NCI-H748 treated with DMSO at 0.1 percent for 48 hours (cell line): ENCODE measurements at places on chromosomes 3 and 15.

GRCh38 chr15:49868348-49868747 lies 247.5 kb downstream of the DTWD1 start:
- no peak for DNase-seq

DNA sequence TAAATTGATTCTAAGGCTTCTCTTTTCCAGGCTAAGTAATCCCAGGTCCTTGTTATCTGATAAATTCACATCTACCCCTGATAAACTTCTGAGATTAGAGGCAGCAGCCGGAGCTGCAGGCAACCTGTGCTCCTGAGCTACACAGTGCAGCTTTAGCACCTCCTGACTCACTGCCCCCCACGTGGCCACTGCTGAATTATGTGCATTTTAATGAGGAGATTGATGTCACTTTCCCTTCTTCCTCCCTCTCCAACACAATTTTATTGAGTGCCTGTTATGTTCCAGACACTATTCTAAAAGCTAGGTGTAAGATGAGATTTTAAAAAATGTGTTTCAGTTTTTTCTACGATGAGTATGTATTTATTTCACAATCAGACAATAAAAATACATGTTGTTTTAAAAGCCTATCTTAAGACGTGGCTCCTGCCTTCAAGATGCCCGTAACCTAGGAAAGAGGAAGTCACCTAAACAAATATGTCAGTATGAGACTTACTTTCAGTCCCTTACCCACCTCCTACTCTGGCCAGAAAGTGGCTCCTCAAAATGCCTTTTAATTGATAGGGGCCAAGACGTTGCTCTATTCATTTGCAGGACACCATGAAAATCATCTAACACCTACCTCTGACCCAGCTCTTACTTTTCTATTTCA lies 161.5 kb upstream of the PFN2 start:
- no peak for DNase-seq

- DNase-seq = no peak
Observed at GRCh38 chr15:66777596-66778313, 75.7 kb downstream of the SMAD6 start.

- DNase-seq = no peak
Observed at GRCh38 chr15:31179693-31180092, 78.2 kb upstream of the TRPM1 start.

DNA sequence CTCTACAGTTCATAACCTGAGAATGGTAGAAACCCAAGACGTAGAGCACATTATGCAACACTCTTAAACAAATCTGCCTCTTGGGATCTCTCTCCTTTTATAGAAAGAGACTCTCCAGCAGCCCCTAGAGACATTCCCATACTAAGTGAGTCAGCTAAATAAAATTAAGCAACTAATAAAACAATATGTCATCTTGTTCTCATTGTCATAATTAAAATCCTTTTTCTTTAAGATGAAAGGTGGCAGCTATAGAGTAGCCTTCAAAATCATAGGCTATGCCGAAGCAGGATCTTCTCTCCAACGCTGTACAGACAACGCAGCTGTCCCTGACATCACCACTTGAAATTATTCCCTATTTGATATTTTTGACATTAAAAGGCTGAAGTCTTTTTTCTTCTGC lies 790.0 kb downstream of the FHIT start:
- DNase-seq = no peak

DNA sequence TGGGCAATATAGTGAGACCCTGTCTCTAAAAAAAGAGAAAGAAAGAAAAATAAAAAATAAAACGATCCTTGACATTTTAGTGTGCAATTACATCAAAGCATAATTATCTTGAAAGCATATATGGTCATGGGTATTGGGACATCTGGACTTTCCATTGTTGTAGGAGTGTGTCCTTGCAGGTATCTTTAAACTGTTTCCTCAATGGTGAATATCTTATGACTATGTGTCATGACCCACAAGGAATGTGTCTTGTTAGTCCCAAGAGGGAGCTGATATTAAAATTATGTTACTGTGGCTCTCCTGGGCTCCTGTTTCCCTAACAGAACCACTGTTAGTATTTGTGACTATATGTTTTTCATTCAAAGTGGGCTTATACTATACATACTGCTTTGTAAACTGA lies 26.6 kb downstream of the EIF1B start:
- no peak for DNase-seq

- DNase-seq = no peak
Observed at GRCh38 chr3:9385187-9386077, 12.0 kb upstream of the SETD5 start.

DNA sequence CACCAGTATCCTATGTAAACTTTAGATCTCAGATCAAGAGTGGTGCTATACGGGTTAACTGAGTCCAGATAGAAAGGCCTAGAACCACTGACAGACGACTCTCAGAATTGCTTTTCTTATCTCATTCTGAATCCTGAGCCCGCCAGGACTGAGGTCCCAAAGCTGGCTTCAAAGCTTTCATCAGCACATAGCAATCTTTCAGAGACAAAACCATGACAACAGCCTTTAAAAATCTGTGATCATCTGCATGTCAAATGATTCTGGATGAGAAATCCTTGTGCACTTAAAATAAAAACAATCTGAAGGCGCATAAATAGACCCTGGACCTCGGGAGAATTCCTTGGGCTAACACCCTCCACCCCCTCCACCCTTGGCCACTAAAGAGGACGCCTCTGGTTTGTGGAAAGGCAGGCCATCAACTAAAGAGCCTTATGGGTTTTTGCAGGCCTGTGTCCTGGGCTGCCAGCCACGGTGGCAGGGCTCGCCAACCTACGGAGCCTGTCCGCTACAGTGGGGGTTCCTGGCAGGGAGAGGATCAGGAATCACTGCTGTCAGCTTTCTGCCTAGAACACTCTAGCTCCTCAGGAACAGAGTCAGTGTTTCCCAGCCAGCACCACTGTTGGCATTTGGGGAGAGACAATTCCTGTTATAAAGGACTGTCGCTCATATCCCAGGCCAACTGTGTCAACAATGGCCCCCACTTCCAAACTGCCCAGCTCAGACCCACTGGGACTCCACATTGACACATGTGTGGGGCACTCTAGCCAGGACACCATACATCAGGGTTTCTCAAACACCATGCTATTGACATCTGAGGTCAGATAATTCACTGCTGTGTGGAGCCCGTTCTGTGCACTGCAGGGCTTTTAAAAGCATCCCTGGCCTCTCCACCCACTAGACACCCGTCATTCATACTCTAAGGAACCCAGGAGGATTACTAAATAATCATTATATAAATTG lies 20.2 kb downstream of the TLE3 start:
- no peak for DNase-seq

- DNase-seq = no peak
Observed at GRCh38 chr3:107913701-107914100, 177.1 kb downstream of the CD47 start.

DNA sequence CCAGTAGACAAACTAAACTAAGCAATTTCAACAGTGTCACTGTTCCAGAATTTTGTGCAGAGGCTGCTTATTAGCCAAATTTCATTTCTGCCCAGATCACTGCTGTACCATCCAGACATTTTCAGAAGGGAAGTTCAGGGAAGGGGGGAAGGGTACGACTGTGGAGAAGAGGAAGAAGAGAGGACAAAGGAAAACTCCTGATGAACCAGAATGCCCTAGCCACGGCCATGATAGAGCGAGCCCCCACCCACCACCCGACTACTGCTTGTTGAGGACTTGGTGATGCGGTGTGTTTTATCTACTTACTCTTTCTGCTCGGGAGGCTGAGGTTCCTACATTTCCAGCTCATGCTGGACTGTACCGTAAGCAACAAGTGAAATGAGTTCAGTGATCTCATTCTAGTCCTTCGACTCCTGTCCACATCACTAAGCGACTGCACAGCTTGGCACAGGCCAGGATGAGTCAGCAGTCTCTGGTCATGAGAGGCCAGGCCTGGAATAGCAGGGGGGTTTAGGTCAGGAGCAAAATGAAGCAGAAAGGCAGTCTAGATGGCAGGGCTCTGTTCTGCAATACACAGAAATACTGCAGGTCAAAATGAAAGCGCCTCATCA lies 330.8 kb downstream of the TIGIT start:
- DNase-seq = no peak

- DNase-seq = no peak
Observed at GRCh38 chr3:41448396-41448795, 249.1 kb downstream of the CTNNB1 start.

GRCh38 chr3:146640955-146641867 lies 36.1 kb upstream of the PLSCR5 start:
- DNase-seq = peak; percentile 27

GRCh38 chr3:134315286-134316106 lies 58.8 kb downstream of the AMOTL2 start:
- DNase-seq = no peak

GRCh38 chr15:40058476-40059140 lies 19.6 kb upstream of the SRP14 start:
- DNase-seq = no peak

DNA sequence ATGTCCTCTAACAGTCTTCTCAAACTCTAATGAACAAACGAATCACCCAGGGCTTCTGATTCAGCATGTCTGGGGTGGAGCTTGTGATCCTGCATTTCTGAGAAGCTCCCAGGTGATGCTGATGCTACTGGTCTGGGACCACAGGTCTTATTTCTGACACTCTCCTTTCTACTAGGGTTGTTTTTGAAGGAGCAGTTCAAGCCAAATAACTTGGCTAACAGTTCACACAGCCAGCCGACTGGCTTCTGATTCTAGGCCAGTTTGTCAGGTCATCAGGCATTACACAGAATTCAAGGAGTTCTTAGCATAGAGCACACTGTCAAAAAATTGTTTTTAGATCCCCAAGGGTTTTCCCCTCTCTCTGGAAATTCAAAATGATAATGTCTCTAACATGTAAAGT lies 100.7 kb downstream of the TIGIT start:
- DNase-seq = no peak

GRCh38 chr3:126494204-126494969 lies 18.7 kb upstream of the ZXDC start:
- no peak for DNase-seq

DNA sequence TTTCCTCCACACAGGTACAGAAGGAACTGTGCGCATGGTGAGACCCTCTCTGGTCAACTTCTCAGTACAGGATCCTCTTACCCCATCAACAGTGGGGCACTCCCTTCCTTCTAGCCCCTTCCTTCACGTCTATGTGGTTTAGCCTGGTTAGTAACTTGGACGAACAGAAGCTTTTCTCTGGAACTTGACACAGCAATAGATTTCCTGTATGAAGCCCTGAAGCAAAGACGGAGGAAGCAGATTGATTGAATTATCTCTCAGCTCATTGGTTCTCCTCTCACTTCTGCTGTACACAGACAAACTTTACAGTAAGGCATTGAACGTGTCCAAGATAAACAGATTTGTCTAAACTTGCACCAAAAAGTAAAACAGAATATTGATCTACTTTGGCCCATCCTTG lies at the start of gene CD200R1:
TSS of gene CD200R1 (minus strand) at position 210 of the 400 bp plus-strand sequence. CDS start 246 bp downstream, outside the sequence.
- DNase-seq = no peak

DNA sequence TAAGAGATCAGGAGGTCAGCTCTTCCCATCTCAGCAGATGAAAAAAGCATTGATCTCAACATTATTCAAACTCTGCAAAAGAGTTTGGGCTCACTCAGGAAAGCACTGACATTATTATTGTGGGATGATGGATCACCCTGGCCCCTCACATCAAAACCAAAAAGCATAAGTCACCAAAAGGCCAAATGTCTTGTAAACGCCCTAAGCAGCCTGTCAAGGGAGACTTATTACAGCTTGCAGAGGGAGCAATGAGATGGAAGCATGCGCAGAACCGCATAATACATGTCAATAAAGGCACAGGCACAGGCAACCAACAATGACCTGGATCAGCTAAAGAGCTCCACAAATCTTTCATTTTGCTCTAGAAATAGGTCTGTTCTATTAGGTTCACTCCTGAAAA lies 4.6 kb downstream of the FSIP1 start:
- no peak for DNase-seq

DNA sequence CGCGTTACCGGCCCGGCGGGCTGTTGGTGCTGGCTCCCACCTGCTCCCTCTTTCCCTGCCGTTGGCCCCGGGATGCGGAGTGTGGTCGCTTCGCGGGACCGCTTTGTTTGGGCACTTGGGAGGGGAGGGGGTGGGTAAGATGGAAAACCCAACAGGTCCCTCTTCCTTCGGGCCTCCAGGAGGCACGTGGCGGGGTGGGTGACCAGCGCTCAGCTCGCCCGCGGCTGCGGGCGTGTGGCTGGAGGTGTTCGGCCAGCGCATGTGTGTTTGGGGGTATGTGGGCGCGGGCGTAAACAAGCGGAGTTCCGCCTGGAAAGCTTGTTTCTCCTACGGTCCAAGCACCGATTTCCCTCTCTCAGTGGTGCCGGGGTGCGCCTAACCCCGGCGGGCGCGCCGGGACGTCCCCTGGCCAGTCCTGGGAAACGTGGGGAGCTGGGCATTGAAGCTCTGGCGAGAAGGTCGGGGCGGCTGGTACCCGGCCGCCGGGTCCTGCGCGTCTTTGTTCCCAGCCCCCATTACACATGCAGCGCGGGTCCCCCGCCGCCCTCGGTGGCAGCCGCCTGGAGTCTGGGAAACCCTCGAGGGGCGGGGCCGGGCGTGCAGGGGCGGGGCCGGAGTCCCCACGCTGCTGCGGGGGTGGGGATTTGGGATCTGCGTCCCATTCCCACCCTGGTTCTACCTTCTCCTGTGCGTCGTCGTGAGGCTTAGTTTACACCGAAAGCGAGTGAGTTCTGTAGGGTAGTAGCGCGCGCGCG lies 1.4 kb downstream of the ACVR2B start:
- peak; percentile 84 for DNase-seq

DNA sequence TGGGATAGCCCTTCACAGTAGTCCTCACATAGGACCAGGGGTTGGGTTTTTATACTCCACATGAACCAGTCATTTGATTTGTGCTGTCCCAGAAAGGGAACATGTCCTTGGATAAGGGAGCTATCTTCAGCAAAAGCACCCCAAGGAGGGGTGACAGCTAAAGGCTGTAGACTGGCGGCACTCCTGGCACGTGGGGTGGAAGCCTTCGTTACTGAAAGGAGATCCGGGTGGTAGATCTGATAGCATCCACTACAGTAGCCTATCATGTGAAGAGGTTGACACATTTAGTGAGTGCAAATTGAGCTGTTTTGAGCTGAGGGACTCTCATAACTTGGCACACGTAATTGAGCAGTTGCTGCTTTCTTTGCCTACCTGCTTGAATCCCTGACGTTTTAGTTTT lies 588.8 kb upstream of the GOLIM4 start:
- DNase-seq = no peak

GRCh38 chr15:26848498-26848897 lies 18.4 kb upstream of the GABRA5 start:
- no peak for DNase-seq

- no peak for DNase-seq
Observed at GRCh38 chr15:69987492-69988489, 109.9 kb downstream of the TLE3 start.

DNA sequence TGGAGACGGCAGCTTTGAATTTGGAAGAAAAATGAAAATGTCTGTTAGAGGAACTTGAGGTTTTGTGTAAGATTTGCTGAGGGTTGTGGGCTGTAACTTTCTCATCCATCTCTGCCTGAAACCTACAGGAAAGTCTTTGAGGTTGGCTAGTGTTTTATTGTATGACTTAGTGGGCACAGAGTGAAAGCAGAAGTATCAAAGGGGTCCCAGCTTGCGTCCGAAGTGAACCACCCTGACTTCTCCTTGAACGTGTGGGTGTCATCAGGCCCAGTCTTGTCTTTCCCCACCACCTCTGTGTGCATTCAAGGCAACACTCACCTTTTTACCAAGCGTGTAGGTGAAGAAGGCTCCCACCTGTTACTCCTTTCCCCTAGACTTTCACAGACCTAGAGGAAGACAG lies 682.1 kb upstream of the CFAP20DC start:
- no peak for DNase-seq
